ENCODE measurements at places on chromosomes 16 and 17.

GRCh38 chr17:49971848-49972485 is 3.0 kb downstream of the DLX4 start:
- no peak for DNase-seq

- peak; percentile 31 for DNase-seq
Measured at GRCh38 chr16:21301168-21301894, 23.2 kb upstream of the CRYM start.

DNA sequence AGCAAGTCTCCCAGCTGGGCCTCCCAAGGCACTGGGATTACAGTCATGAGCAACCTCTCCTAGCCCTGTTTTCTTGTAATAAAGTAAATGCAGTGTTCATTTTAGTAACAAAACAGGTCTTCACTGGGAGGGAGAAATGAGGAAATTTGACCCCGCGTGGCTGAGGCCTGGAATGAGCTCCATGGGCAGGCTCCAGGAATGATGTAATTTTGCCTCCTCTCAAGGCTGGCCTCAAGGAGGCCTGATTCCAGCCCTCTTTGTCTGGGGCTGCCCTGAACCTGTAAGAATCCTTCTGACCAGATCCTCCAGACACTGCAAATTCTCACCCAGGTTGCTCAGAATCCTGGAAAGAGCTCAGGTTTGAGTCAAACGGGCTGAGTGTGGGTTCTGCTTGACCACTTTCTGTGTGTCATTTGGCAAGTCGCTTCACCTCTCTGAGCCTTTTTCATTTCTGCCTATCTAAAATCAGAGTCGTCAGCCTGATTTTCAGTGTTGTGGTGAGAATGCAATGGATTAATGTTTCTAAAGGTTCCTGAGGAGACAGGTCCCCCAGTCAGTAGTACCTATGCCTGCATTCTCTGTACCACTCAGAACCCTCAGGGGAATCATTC is 57.1 kb downstream of the RAB11FIP4 start:
- DNase-seq = no peak

- peak; percentile 13 for DNase-seq
Measured at GRCh38 chr16:8867216-8867931, 1.4 kb downstream of the CARHSP1 start.

GRCh38 chr17:78399028-78399692 is 20.7 kb downstream of the PGS1 start:
- DNase-seq = no peak

DNA sequence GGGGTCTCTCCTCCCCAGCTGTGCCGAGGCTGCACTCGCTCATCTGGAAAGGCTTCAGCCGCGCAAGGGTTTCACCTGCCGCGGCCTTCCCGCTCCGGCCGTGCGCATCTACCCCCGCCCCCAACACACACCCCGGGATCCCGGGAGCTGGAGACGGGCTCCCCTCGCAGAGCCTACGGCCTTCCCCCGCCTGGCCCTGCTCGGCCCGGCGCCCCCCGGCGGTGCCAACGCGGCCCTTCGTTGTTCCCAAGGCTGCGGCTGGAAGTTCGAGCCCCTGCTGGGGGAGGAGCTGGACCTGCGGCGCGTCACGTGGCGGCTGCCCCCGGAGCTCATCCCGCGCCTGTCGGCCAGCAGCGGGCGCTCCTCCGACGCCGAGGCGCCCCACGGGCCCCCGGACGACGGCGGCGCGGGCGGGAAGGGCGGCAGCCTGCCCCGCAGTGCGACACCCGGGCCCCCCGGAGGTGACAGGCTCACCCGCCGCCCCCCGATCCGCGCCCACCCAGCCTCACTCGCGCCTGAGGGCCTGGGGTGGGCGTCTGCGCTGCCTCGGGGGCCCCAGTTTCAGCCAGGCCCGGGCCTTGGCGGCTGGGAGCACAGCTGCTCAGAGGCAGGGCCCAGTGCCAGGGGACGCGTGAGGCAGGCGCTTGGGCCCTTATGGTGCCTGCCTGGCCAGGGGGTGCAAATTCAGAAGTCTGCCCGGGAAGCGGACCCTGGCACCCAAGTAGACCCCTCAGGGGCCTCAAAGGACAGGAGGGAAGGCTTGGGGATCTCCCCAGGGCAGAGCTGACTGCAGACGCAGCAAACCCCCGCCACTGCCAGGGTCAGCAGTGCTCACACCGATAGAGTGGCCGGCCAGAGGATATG is 11.2 kb downstream of the GALK1 start:
- peak; percentile 57 for DNase-seq

GRCh38 chr16:67767953-67768352 is 38.4 kb downstream of the RANBP10 start:
- no peak for DNase-seq

- no peak for DNase-seq
Measured at GRCh38 chr17:71102777-71103176, 933.4 kb downstream of the KCNJ2 start.

DNA sequence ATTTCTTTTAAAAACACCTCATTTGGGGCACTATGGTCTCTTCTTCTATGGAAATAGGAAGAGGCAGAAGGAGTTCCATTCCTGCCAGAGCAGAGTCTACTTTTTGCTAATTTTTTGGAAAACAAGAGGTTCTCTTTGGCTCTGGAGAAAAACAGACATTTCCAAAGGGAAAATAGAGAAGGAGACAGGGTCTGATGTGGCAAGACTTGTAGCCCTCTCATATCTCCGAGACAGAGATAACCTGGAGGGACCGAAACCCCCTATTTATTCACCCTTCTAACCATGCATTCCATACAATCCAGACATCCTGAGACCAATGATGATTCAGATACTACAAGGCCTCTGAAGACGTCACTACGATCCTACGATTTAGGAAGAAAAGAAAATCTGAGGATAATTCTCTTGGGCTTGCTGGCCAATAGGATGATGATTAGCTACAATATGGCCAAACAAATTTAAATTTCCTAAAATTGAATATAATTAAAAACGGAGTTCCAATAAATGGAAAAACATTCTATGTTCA is 70.2 kb downstream of the HIC1 start:
- DNase-seq = no peak

- no peak for DNase-seq
Measured at GRCh38 chr16:28520672-28521071, 14.0 kb upstream of the IL27 start.

GRCh38 chr16:57593021-57593420 is 35.4 kb upstream of the ADGRG1 start:
- no peak for DNase-seq

DNA sequence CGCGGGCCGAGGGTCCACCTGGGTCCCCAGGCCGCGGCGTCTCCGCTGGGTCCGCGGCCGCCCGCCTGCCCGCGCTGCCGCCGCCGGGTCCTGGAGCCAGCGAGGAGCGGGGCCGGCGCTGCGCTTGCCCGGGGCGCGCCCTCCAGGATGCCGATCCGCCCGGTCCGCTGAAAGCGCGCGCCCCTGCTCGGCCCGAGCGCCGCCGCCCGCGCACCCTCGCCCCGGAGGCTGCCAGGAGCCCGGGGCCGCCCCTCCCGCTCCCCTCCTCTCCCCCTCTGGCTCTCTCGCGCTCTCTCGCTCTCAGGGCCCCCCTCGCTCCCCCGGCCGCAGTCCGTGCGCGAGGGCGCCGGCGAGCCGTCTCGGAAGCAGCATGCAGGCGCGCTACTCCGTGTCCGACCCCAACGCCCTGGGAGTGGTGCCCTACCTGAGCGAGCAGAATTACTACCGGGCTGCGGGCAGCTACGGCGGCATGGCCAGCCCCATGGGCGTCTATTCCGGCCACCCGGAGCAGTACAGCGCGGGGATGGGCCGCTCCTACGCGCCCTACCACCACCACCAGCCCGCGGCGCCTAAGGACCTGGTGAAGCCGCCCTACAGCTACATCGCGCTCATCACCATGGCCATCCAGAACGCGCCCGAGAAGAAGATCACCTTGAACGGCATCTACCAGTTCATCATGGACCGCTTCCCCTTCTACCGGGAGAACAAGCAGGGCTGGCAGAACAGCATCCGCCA is 504 bp downstream of the FOXC2 start:
- DNase-seq = no peak

GRCh38 chr16:81601008-81601428 is 156.4 kb downstream of the CMIP start:
- no peak for DNase-seq

DNA sequence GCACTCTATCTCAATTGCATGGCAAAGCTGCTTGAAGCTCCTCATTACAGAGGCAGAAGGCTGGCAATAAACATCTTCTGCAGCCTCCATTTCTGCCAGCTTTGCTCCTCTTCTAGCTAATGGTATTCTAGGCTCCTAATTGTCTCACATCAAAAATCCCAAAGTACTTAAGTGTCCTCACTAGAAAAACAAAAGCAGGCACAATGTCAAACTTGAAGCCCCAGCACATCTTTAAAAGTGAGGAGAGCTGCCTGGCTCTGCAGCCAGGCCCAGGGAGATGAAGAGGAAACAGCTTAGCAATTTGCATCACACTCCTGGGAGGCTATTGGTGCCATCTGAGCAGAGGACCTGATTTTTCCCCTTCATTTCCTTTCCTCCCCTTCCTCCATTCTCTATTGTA is 197.1 kb downstream of the KCNJ2 start:
- DNase-seq = no peak

DNA sequence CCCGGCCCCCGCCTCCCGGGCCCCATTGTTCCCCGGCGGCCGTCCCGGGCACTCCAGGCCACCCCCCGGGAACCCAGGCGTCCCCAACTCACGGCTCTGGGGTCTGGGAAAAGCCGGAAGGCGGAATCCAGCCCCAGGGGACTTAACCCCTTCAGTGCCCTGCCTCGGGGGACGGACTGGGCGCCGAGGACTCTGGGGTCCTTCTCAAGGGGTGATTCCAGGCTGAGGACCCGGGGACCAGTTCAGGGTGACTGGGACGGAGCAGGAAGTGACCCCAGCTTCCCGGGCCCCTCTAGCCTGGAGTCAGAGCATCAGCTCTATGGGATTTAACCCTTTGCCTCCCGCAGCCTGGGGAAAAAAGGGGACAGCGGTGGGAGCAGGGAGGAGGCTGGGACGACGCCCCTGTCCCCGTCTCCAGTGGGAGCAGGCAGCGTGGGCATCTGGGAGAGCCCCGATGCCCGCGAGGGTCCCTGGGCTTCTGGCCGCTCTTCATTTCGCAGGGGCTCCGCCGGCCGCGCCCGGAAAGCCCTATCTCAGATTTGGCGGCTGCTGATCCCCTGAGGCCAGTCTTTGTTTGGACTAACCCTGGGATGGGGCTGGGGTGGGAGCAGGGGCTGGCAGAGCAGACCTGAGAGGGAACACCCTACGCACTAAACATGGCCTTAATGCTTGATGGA is at the start of gene ZNF629:
ZNF629 (minus strand) TSS at position 270 of the 677 bp plus-strand sequence. CDS start 2,723 bp downstream, outside the sequence.
- DNase-seq = peak; percentile 63

DNA sequence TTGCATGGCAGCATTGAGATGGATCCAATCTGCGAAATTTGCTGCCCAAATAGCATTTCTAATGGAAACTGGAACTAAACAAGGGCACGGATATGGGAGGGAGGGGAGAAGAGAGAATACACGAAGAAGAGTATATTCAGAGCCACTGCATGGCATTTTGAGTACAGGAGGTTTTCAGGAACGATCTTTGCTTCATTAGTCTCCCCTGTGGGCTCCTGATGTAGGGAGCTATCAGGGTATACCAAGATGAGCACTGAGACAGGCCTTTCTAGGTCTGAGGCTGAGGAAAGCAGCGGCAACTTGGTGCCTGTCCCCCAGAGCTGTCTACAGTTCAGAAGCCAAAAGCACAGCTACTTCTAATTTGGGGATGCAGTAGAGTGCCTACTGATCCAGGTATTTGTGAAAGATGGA is 257.7 kb upstream of the PMFBP1 start:
- DNase-seq = no peak

- no peak for DNase-seq
Measured at GRCh38 chr16:11276896-11277593, 765 bp upstream of the PRM2 start.

DNA sequence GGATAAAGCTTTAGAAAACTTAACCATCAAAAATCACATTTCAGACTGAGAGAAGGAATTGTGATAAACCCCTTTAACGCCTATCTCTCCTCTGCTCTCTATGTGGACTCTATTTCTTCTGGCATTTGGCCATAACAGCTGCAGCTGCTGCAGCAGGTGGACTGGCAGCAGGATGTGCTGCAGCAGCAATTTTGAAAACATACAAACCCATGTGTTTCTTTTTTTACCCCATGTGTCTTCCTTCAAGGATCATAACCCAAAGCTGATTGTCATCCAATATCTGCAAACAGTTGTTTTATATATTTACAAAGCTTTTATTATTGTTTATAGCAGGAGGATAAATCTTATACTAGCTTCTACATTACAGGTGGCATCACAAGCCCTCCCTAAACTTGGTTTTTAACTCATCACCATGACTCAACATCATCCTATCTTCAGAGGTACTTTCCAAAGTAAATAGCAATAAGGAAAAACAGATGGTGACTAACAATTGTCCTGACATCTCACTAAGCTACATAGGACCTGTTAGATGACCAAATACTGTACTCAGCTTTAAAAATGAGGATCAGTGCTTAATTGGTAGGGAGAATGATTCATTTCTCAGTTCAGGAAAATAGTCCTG is 14.5 kb upstream of the KRTAP9-2 start:
- DNase-seq = peak; percentile 41

GRCh38 chr17:59254742-59255141 is 34.4 kb downstream of the GDPD1 start:
- DNase-seq = no peak

- DNase-seq = no peak
Measured at GRCh38 chr16:83118365-83118764, 491.6 kb downstream of the CDH13 start.

DNA sequence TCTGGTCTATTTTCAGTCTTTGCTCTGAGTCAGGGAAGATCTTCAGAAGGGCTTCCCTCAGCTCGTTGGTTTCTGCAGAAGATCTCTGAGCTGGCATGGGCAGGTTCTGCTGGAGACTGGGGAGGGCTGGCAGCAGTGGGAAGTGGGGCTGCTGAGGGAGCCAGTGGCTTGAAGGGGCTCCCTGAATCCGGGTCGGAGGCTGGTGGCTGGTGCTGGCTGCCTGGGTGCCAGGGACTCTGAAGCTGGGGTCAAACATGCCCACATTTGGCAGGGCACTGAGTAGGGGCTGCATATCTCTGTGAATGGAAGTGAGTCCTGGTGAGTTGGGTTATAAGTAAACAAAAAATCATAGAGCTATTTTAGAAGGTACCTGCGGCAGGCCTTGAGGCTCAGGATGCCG is 67.0 kb downstream of the N4BP1 start:
- no peak for DNase-seq

GRCh38 chr17:54536306-54536705 is 364.3 kb upstream of the TOM1L1 start:
- no peak for DNase-seq

All from NCI-H1092 (cell line).